ENCODE measurements at places on chromosomes 3 and 15.

DNA sequence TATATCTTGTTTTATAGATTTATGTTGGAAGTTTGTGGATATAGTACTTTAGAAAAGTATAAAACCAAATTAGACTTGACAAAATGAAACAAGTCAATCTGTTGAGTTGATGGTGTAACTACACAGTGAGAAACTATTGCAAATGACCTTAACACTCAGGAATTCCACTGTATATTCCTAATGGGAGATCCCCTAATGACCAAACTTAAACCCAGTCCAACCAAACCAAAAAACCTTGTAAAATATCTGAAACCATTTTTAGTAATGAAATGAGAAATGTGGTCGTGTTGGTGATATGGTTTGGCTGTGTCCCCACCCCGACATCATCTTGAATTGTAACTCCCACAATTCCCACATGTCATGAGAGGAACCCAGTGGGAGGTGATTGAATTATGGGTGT is 31.9 kb upstream of the ATP13A3 start:
- no peak for DNase-seq

- no peak for DNase-seq
These were observed 4.7 kb downstream of the DPH3 start for GRCh38 chr3:16260046-16260445.

- no peak for DNase-seq
These were observed 78.7 kb downstream of the ATP1B3 start for GRCh38 chr3:141955175-141955574.

GRCh38 chr15:73009066-73010056 is 42.9 kb upstream of the NEO1 start:
- DNase-seq = no peak

DNA sequence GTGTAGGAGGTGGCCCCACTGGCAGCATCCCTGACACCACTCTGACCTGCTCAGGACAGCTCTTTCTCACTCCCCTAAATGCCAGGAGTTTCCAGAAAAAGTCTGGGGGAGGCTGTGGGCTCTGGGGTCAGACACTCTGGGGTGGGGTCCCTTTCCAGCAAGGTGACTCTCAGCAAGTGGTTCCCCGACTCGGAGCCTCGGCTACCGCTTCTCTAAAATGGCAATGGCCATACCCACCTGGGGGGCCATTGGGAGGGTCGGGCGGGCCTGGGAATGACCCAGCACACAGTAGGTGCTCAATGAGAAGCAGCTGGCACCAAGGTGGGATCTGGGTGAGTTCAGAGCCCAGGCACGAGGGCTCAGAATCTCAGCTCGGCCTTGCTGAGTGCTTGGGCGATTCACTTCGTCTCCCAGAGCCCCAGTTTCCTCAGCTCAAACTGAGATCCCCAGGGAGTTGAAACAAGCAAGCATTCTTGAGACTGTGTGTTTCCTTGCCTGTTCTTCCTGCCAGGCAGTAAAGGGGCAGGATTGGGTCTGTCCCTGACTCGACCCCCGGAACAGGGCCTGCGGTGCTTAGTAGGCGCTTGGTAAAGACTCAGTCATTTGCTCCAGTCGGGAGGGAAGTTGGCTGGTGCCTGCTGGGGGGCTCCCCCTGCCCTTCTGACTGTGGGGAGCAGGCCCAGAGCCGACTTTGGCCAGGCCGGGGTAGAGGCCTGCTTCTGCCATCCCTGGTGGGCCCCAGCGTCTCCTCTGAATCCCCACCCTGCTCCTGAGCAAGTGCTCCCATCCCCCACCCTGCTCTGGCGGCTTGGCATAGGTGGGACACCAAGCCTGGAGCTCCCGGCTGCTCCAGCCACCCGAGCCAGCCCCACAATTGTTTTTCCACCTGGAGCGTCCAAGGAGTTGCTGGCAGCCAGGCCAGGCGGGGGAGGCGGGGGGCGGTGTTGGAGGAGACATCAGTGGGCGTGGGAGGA is 32.9 kb upstream of the FBLN2 start:
- no peak for DNase-seq

DNA sequence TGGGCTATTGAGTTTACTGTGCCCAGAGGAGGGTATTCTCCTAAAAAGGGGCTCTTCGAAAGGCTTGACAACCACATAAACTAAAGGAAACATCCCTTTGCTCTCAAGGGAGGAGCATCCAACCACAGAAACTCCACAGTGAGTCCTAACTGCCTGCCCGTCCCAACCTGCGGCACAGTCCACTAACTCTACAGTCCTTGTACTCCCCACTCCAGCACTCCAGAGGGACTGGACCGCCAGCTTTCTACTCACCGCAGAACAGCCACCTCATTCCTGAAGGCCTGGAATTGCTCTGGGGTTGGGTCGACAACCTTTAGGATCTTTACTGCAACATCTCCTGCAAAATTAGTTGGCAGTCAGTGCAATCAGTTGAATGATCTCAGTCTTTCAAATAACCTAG is 34.6 kb downstream of the MKRN2 start:
- no peak for DNase-seq

DNA sequence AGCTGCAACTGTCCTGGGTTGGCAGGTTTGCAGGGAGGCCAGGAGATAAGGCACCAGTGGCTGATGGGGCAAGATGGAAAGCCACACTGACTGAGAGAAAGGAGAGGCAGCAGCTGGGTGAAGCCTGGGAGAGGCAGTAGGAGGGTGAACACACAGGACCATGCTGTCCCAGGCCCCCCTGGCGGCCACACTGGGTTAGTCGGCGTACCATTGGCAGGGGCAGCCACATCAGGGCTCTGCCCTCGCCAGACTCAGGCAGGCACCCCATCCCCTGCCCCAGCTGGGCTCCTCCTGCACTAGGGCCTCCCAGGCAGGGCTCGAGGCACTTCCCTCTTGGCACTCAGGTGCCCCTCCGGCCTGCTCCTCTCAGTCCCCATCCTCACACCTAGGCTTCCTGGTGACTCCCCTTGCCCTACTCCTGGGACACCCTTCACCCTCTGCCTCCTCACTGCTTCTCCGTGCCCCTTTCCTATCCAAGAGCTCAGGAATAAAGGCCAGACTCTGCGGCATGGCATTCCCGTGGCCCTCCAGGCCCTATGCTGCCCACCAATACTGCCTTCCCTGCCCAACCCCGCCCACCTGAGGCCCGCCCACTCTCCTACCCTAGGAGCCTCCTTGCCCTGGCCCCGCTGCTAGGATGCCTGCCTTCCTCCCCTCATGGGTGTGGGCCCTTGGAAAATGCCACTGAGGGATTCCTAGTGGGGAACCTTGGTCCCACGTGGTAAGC is 28.7 kb upstream of the DUSP7 start:
- no peak for DNase-seq

DNA sequence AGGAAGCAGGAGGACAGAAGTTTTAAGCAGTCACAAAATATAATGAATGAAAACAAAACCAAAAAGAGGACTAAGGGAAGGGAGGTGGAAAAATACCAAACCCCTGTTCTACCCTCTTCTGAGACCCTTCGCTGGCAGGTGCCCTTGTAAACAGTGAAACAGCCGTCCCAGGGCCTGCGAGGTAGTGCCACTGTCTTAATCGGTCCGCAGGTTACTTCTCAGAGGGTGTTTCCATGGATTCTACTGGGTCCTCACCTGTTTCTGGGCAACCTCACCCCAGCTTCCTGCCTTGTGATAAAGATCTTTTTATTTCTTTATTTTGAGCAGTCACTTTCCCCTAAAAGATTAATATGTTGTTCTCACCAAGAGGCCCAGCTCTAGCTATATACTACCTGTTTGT is 65.3 kb downstream of the SLC30A4 start:
- no peak for DNase-seq

GRCh38 chr15:48361685-48362084 is 30.5 kb downstream of the DUT start:
- no peak for DNase-seq
